ENCODE measurements at places on chromosomes 1 and 21.

DNA sequence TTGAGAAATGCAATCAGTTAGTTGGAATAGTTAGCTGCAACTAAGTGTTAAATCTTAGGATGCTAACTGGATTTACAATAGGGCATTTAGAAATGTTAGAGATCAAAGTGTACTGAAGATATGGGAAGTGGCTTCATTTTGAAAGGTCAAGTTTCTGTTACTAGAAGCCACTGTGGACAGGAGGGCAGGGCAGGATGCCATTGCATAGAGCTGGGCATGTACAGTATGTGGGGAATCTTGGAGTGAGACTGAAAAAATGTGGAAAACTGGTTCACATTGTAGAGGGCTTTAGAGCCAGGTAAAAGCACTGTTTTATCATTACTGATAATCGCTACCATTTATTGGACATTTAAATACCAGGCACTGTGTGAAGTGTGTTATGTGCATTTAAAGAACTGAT lies 31.0 kb downstream of the ARID1A start:
- DNase-seq: no peak

- DNase-seq: peak; percentile 48
These were observed 2.1 kb upstream of the UBE2T start for GRCh38 chr1:202343652-202344349.

DNA sequence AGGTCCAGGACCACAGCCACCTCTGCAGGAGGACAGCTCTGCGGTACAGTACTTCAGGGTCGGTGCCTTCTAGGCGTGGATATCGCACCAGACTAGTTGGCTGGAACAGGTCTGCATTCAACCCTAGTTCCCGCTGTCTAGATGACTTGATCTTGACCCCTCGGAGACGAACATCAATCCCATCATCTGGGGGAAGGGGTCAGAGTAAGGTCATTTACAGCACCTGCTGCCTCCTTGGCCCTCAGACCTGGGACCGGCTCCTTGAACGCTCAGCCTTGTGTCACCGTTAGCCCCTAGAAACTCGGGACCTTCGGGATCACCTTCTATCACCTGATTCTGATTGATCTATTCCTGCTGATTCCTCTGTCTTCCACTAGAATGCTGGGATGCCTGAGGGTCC lies 2.6 kb downstream of the HECTD3 start:
- no peak for DNase-seq

DNA sequence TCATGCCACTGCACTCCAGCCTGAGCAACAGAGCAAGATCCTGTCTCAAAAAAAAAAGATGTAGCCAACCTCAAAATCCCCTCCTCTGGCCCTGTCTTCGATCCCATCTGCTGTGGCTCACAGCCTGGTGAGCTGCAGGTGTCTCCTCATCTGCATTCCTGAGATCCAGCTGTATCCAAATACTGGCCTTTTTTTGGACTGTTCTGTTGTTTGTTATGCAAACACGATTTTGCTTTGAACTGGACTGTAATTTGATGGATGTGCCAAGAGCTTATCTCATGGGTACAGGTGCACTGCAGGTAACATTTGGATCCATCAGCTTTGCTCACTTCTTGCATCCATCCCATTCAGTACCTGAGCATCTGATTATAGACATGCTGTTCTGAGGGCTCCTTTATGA lies 14.1 kb upstream of the FAM43B start:
- no peak for DNase-seq

GRCh38 chr1:52502789-52503188 lies 50.1 kb downstream of the TUT4 start:
- DNase-seq: peak; percentile 3
